ENCODE measurements at places on chromosomes 5 and 9. TPM values are rescaled to one million over a fixed set of nuclear protein-coding genes. Genes with fewer than 3 reads are reported as not detected.
A peak's percentile ranks its signal among the peaks of the same experiment; 100 is the strongest.

DNA sequence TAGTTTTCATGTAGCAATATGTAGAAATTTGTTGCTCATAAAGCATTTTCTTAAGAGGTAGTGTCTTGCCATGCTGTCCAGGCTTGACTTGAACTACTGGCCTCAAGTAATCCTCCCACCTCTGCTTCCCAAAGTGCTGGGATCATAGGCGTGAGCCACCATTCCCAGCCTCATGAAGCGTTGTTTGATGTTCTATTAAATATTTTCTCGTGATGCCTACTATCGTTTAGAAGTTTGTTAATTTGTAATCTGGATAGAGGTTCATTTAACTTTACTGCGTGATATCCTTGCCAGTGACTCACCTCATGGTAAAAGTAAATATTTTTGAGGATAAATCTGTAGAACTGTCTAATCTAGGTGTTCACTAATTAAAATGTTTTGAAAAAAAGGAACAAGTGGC, 82.6 kb downstream of the VCAN start:
- no peak for ATAC-seq

GRCh38 chr5:103896593-103896992, 334.0 kb upstream of the NUDT12 start:
- no peak for ATAC-seq

C8G gene
- not detected for total RNA-seq

GRCh38 chr9:135349212-135350002, 130.2 kb upstream of the PPP1R26 start:
- no peak for ATAC-seq

KCNN2 gene
- 0.36 TPM for total RNA-seq

DNA sequence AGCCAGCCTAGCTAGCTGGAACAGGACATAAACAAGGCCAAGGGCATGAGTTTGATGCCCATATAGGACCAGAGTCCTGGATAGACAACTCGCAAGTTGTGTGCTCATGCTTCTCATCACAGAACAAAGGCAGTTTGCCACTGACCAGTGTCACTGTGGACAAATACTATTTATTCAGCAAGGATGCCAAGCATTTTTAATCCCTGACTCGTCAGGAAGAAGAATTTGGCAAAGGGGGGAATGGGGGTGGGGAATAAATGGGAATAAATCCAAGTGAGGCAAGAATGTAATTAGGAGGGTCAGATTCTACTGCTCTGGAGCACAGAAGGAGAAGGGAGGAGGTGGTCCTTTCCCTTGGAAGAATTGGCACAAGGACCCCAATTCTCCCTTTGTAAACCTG, 46.8 kb upstream of the ANKRD55 start:
- no peak for ATAC-seq

GRCh38 chr9:16030528-16031185, 477.8 kb downstream of the CCDC171 start:
- no peak for ATAC-seq

NR4A3 gene
- 0.24 TPM for total RNA-seq

ENG gene
- total RNA-seq, result 14.3 TPM

SMIM15 gene
- total RNA-seq, result 54.7 TPM

DNA sequence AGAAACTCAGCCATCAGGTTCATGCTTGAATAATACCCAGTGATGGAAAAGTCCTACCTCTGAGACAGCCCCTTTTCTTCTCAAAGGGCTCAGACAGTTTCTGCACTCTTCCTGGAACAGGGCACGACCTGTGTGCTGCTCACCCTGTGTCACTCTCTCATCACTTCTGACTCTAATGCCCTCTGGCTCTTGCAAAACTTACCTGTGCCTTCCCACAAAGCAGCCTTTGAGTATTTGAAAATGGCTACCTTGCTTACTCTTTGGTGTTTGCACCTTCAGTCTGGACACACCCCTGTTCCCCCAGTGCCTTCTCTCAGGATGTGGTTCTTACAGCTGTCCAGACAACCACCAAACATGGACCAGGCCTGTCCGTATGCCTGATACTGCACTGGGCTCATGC, 171.4 kb downstream of the GRIA1 start:
- ATAC-seq, result peak; percentile 41

GRCh38 chr5:107199756-107200155, 471.0 kb downstream of the EFNA5 start:
- no peak for ATAC-seq

- no peak for ATAC-seq
Observed at GRCh38 chr5:173967241-173967640, 21.7 kb upstream of the C5orf47 start.

RGS3 gene
- 22.8 TPM for total RNA-seq
